ENCODE measurements at places on chromosomes 12 and 14.

GRCh38 chr12:24752763-24753462 lies 196.0 kb downstream of the BCAT1 start:
- DNase-seq: no peak

DNA sequence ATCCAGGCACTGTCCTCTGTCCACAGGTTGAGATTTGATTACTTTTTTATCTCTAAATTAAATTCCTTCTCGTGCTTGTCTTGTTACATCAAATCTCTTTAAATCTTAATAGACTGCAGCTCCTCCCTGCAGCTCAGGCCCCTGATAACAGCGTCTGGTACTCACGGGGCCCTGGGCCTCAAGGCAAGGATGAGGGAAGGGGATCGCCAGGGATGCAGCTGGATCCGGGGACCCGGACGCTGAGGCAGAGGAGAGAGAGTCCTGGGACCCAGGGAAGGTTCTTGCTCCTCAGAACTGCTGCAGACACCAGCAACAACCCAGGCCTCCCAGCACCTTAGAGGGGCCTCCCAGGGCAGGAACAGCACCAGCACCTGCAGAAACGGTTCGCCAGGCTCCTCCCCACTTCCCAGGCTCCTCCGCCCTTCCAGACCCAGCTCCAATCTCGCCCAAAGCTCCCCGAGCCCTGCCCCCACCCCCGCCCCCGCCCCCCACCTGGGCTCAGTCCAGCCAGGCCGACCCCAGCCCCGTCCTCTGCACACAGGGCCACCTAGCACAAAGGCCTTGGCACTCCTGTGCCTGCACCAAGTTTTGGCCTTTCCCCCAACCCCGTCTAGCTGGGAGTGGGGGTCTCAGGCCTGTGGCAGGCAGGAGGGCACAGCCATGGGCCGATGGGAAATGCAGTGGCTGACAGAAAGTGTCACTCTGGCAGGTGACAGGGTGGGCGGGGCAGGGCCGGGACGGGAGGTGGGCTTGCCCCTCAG lies 60.3 kb upstream of the GALNT9 start:
- no peak for DNase-seq

GRCh38 chr14:52286661-52287649 lies 19.5 kb downstream of the PTGDR start:
- DNase-seq: peak; percentile 4

DNA sequence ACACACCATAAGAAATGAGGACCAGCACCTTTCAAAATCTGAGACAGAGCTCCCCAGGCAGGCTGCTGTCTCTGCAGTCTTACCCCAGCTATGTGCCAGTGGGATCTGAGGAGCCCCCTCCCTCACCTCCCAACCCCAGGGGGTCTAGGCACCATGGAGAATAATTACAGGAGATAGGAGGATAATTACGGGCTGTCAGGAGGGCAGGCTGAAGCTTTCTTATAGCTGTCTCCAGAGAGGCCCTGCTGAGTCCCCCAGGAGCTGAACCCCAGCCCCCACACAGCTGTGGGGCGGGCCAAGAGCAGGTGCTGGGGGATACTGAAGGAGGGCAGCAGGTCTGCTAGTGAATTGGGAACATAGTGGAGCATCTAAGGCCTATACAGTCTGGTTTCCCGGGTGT lies 6.8 kb downstream of the CPNE6 start:
- DNase-seq: no peak

Measured in hippocampal formation (tissue), 2 donors.